Endodermal cell (in vitro differentiated cells): ENCODE measurements at places on chromosomes 6 and 20.

DNA sequence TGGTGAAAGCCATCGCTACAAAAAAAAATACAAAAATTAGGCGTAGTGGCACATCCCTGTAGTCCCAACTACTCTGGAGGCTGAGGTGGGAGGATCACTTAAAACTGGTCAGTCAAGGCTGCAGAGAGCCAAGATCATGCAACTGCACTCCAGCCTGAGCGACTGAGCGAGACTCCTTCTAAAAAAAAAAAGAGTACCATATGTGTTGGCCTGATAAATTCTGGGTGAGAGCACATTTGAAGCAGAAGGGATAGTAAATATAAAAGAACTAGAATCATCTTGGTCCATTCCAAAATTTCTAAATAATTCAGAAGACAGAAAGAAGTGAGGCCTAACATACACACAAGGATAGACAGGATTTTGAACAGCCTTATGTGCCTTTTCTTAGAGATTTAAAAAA lies 2.2 kb downstream of the IBTK start:
- DNase-seq = no peak

DNA sequence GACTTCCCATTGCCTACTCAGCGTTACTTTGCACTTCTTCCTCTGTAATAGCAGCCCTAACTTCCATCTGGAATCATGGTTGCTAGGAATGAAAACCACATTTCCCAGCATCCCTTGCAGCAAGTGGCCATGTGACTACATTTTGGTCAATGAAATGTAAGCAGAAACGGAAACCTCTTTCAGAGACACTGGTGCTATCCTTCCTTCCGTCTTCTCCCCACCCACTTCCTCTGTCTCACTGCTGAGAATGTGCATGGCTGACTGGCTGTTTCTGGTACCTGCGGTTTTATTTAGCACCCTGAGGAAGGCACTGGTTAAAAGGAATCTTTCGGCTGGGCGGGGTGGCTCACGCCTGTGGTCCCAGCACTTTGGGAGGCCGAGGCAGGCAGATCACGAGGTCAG lies 107.4 kb downstream of the SCML4 start:
- peak; percentile 74 for DNase-seq

DNA sequence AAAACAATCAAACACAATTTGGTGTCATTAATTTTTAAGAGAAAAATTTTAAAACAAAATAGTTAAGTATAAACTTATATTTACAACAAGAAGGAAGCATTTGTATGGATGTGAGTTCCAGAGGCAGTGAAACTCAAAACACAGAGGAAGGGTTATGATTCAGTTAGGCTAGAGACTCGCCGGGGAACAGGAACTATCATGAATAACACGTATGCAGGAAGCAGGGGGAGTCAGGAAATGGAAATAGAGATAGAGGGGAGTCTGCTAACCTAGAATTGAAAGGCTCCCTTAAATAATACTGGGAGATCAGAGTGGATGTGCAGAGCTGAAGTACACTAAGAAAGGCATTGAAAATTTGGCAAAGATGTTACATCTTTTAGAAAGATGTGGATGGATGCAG lies 14.2 kb upstream of the HLA-DRB1 start:
- no peak for DNase-seq

DNA sequence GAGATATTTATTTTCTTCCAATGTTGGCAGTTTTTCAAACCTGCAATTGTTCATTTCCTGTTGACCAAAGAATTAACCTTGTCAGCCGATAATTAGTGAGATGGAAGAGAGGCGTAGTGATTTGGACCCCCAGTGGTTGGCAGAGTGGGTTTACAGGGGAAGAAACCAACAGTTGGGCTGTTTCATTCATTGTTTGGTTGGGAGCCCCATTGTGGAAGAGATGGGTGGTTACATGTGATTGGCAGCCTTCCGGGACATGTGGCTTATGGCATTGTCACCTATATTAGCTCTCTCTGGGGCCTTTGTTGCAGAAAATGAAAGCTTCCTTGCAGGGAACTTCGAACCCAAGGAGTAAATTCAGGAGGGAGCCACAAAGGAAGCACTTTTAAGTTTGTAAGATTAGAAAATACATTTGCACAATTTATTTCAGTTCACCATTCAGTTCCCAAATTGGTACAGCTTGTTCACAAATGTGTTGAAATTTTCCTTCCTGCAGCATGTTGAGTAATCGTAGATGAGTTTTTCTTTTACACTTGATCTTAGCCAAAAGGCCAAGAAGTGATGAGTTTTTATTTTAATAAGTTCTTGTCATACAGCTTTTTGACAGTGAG lies 50.3 kb upstream of the CDKAL1 start:
- peak; percentile 53 for DNase-seq

- DNase-seq = no peak
Observed at GRCh38 chr6:27931209-27931608, 19.0 kb upstream of the OR2B2 start.

- no peak for DNase-seq
Observed at GRCh38 chr20:19764207-19764606, 6.1 kb downstream of the RIN2 start.

- DNase-seq = no peak
Observed at GRCh38 chr6:166152660-166153059, 15.0 kb downstream of the TBXT start.

DNA sequence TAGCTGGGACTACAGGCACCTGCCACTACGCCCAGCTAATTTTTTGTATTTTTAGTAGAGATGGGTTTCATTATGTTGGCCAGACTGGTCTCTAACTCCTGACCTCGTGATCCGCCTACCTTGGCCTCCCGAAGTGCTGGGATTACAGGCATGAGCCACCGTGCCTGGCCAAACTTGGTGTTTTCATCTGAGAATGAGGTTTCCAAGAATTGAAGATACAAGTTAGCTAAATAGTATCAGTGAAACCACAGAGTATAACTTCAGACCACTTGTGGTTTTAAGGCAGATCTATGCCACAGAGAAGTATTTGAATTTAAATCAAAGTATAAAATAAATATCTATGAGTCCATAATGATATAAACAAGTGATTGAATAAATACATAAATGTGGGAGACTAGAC lies 70.1 kb downstream of the SLC16A10 start:
- DNase-seq = no peak

DNA sequence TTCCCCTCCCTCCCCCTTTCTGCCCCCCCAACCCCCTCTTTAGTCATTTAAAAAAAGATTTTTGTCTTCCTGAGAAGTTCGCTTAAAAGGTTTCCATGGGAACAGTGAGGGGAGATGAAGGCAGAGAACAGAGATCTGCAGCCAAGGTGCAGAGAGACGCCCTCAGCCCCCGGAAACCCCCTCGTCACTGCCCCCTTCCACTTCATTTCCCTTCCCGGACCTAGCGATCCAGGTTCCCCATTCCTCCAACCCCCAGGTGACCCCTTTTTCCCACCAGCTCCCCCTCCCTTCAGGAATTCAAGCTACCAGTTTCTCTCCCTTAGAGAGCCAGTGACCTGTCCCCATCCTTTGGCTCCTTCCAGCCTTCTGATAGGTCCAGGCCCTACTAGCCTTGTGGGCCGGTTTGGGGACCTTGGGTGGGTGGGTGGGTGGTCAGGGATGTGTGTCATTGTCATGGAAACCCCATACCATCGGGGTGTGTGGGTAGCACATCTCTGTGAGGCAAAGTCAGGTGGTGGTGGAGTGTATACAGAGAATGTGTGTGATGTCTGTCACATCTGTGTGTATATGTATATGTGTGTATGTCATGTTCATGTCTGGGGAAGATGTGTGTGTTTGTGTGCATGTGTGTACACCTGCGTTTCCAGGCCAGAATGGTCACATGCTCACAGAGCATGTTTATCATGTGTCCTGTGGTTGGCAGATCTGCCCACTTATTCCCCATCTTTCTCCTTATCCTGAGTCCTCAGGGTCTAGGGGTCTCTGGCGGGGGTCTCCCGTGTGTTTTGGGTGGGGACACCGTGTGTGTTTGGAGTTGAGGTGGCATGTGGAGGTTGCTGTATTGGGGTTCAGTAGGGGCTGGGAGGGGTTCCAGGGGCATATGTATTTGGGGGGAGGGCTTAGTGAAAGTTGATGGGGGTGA lies 7.0 kb downstream of the SYNGAP1 start:
- DNase-seq = peak; percentile 60

DNA sequence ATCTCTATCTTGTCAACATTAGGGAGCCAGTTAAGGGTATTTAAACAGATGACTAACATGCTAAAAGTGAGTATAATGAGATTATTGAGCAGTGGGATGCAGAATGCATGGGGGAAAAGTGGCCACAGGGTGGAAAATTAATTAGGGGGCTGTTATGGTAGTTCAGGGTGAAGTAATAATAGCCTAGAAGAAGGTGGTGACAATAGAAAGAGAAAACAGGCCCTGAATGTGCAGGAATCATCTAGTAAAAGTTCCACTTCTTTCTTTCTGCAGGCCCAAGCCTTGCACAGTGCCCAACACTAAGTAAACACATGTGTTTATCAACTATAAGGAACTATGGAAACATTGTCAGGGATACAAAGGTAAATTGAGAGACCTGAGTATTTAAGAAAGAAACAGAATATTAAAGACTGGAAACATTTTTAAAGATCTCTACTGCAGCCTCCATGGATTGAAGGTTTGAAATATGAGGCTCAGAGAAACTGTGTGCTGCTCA lies 7.1 kb upstream of the MYB start:
- no peak for DNase-seq

GRCh38 chr6:39196673-39197091 lies 32.6 kb downstream of the KCNK5 start:
- DNase-seq = no peak

- DNase-seq = peak; percentile 84
Observed at GRCh38 chr6:90434094-90434493, 137.5 kb upstream of the BACH2 start.

- no peak for DNase-seq
Observed at GRCh38 chr6:15994814-15995459, 133.9 kb upstream of the MYLIP start.

- DNase-seq = no peak
Observed at GRCh38 chr20:37670351-37670791, 23.5 kb upstream of the CTNNBL1 start.

DNA sequence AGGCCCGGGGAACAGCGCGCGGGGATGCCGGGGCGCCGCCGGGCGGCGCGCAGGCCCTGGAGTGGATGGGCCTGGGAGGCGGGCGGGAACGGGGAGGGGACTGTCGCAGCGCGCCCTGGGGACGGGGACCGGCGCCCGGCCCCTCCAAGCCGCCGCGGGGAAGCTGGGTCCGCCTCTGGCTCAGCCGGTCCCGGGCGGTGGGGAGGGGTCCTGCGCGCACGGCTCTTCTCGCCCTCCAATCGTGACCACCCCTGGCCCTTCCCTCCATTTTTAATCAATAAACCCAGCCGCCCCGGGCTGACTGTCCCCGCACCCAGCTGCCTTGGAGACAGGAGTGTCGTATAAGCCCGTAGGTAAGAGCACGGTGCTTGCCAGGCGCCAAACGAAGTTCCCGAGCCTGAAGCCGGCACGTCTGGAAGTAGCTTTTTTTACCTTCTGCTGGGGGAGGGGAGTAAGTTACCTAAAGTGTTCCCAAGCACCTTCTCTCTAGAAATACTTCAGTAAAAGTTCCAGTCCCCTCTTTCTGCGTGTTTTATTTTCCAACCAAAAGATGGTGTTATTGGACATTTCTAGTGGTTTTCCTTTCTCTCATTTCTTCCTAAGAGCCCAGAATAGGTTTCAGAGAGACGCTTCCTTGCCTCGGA lies 780 bp upstream of the TAF4 start:
- DNase-seq = peak; percentile 89

DNA sequence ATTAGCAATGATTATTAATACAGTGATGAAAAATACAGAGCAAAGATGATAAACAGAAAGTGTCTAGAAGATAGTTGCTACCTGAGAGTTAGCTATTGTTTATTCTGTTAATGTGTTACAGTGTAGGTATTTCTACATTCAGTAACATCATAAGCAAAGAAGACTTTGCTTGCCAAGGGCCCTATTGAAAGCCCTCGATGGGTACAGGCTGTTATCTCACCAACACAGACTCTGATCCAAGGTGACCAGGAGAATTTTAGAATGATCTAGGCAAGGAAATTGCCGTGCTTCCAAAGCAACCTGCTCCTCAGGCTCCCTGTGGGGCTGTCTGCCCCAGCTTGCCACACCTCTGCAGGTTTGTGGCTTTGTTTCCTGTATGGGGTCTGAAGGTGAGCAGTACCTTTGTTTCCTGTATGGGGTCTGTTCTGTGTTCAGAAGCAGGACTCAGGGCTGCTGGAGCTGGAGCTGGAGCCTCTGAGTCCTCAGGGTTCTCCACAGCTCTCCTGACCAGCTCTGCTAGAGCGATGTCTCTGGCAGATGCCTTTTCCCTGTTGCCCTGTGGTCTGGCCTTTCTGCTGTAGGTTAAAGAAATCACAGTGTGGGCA lies 32.5 kb downstream of the PHACTR3 start:
- no peak for DNase-seq

DNA sequence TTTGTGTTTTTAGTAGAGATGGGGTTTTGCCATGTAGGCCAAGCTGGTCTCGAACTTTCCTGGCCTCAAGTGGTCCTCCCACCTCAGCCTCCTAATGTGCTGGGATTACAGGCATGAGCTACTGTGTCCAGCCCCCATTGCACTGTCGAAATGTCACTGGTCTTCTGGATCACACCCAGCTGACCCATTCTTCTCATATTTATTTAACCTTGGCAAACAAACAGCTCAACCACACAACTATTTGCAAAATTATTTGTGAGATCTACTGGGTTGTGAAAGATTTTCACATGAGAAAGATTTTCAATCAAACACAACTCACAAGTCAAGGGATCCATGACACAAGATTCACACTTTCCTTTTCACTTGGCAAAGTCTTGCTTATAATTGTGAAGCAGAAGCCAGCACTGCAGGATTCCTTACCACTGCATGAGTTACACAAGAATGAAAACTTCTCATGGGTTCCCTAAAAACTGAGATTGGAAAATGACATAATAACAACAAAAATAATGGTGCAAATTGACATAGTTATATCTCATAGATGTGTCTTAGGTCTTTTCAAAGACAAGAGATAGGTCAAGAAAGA lies 2.0 kb upstream of the CST9L start:
- no peak for DNase-seq
